Stimulated activated CD4-positive, alpha-beta T cell treated with anti-CD3 and anti-CD28 coated beads, Interleukin-15, amount 100 ng/mL, for 1 hour (primary cell): ENCODE measurements at places on chromosomes 5 and 9.

DNA sequence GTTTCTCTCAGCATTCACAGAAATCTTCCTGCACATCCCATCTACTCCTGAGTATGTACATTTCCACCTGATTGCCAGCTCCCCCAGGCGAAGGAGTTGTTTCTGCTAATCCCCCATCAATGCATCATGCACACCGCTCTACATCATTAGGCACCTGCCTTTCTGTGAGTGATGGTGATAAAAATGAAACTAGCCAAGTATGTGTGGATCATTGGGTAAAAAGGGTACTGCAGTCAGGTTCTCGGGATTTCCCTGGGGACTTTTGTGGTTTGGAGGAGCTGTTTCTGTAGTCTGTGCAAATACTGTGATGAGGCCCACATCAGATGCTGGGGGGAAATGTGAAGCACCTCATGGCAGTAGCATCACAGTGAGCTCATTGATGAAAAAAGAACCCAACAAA is 30.4 kb downstream of the CAMK4 start:
- peak; percentile 20 for DNase-seq

- DNase-seq = no peak
These were observed 482.8 kb upstream of the ARRDC3 start for GRCh38 chr5:91865915-91866314.

DNA sequence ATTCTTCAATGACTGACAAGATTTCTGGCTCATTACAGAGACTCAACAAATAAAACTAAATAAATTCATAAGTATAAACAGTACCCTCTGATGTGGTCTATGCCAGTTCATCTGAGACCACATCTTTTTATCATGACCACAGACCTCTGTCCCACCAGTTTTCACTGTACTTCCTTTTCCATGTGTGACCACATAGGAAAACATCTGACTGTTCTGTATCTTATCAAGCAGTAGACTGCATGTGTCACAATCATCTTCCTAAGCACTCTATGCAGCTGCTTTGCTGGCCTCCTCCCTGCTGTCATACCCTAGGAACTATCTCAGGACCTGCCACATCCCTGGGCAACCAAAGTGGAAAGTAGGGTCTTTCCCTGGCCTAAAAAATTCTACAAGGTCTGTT is 205.0 kb upstream of the ZNF462 start:
- DNase-seq = no peak

DNA sequence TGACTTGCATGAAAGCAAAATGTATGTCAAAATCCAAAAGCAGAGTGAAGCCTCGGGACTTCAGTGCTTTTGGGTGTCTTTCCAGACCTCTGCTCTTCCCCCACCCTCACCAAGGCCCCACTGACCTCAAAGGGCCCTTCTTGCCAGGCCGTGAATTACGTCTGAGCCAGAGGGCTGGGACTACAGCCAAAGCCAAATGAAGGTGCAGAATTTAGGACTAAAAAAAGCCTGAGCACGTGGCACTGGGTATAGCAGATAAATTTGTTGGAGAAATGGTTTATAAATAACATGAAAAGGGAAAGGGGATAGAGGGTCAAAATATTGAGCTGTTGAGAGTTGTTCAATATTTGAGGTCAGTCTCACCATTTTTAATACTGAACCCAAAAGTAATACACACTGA is 163.4 kb downstream of the GHR start:
- no peak for DNase-seq
